PC-3 (cell line): ENCODE measurements at places on chromosomes 1 and 21. TPM values are rescaled to one million over a fixed set of nuclear protein-coding genes. Genes with fewer than 3 reads are reported as not detected.
A peak's percentile ranks its signal among the peaks of the same experiment; 100 is the strongest.

The FTCD gene
- 0.40 and 0.58 TPM in 2 replicates for total RNA-seq

The EPRS1 gene
- 186 and 226 TPM in 2 replicates for total RNA-seq

The DMRTA2 gene
- total RNA-seq, result not detected in 2 replicates

The NHLH2 gene
- not detected in 2 replicates for total RNA-seq

The KRTAP21-1 gene
- not detected in 2 replicates for total RNA-seq

- H3K27ac ChIP-seq, result peak overlapping the region; percentile 84
- H3K4me1 ChIP-seq, result peaks cover 23% of the 10 kb centered on the region
- peak; percentile 63 for DNase-seq
- H3K4me3 ChIP-seq, result no peak overlapping the region
- no peaks in the 10 kb centered on the region for H3K27me3 ChIP-seq
Measured at GRCh38 chr1:18941221-18942141, 15.0 kb downstream of the IFFO2 start.

GRCh38 chr1:64523413-64524337 lies 53.7 kb downstream of the CACHD1 start:
- H3K4me1 ChIP-seq, result peaks cover 4% of the 10 kb centered on the region; the same call in 1 of the 2 replicates
- no peaks in the 10 kb centered on the region for H3K27me3 ChIP-seq
- H3K36me3 ChIP-seq, result no peaks in the 10 kb centered on the region
- H3K27ac ChIP-seq, result no peak overlapping the region
- no peak for DNase-seq
- H3K4me3 ChIP-seq, result no peak overlapping the region

DNA sequence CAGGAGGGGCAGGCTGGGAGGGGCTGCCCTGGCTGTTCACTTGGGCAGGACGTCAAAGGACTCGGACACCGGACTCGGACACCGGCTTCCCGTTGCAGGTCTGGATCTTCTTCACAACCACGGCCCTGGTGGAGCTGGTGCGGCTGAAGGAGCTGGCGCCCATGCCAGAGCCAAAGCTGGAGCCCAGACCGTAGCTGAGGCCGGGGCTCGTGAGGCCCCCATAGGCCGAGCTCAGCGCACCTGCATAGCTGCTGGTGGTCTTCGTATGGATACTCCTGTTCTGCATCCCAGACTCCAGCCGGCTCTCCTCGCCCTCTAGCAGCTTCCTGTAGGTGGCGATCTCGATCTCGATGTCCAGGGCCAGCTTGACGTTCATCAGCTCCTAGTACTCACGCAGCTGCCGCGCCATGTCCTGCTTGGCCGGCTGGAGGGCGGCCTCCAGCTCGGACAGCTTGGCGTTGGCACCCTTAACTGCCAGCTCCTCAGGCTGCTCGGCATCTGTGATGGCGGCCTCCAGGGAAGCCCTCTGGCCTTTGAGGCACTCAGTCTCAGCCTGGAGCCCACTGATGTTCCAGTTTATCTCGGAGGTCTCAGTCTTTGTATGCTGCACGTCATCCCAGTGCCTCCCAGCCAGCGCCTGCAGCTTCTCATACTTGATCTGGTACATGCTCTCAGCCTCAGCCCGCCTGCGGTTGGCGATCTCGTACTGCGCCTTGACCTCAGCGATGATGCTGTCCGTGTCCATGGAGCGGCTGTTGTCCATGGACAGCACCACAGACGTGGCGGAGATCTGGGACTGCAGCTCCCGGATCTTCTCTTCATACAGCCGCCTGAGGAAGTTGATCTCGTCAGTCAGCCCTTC lies 15.1 kb upstream of the KLF17 start:
- no peak for DNase-seq
- H3K27me3 ChIP-seq, result no peaks in the 10 kb centered on the region
- H3K36me3 ChIP-seq, result no peaks in the 10 kb centered on the region
- H3K27ac ChIP-seq, result no peak overlapping the region
- no peak overlapping the region for H3K4me3 ChIP-seq
- peaks cover 6% of the 10 kb centered on the region for H3K4me1 ChIP-seq

- no peak overlapping the region for H3K4me3 ChIP-seq
- H3K27ac ChIP-seq, result no peak overlapping the region
- peaks cover 4% of the 10 kb centered on the region; the same call in 1 of the 2 replicates for H3K4me1 ChIP-seq
- H3K36me3 ChIP-seq, result no peaks in the 10 kb centered on the region
- H3K27me3 ChIP-seq, result no peaks in the 10 kb centered on the region
- no peak for DNase-seq
Measured at GRCh38 chr1:234686035-234686434, 76.1 kb upstream of the IRF2BP2 start.

DNA sequence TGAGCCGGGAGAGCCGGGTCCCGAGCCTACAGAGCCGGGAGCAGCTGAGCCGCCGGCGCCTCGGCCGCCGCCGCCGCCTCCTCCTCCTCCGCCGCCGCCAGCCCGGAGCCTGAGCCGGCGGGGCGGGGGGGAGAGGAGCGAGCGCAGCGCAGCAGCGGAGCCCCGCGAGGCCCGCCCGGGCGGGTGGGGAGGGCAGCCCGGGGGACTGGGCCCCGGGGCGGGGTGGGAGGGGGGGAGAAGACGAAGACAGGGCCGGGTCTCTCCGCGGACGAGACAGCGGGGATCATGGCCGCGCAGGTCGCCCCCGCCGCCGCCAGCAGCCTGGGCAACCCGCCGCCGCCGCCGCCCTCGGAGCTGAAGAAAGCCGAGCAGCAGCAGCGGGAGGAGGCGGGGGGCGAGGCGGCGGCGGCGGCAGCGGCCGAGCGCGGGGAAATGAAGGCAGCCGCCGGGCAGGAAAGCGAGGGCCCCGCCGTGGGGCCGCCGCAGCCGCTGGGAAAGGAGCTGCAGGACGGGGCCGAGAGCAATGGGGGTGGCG lies 371 bp downstream of the ARID1A start:
- H3K36me3 ChIP-seq, result no peaks in the 10 kb centered on the region
- peaks cover 56% of the 10 kb centered on the region for H3K4me1 ChIP-seq
- H3K27me3 ChIP-seq, result no peaks in the 10 kb centered on the region
- peak overlapping the region; percentile 81 for H3K27ac ChIP-seq
- peak overlapping the region; percentile 86 for H3K4me3 ChIP-seq
- DNase-seq, result no peak

GRCh38 chr1:64107632-64108031 lies 95.8 kb upstream of the UBE2U start:
- no peak overlapping the region for H3K27ac ChIP-seq
- peaks cover 9% of the 10 kb centered on the region for H3K4me1 ChIP-seq
- no peaks in the 10 kb centered on the region for H3K36me3 ChIP-seq
- no peaks in the 10 kb centered on the region for H3K27me3 ChIP-seq
- no peak overlapping the region for H3K4me3 ChIP-seq
- no peak for DNase-seq

DNA sequence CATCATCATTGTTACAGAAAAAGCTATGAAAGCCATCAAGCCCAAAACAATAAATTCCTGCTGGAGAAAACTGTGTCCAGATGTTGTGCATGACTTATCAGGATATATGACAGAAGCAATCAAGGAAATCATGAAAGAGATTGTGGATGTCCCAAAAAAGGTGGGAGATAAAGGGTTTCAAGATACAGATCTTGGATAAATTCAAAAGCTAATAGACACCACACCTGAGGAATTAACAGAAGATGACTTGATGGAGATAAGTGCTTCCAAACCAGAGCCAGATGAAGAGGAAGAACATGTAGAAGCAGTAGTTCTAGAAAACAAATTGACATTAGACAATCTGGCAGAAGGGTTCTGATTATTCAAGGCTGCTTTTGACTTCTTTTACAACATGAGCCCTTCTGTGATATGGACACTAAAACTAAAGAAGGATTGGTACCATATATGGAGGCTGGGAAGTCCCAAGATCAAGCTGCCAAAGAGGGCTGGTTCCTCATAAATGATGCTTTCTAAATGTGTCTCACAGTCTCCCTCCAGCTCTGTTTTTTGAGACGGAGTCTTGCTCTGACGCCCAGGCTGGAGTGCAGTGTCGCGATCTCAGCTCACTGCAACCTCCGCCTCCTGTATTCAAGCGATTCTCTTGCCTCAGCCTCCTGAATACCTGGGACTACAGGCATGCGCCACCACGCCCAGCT lies 32.1 kb upstream of the LRIG2 start:
- H3K4me1 ChIP-seq, result peaks cover 40% of the 10 kb centered on the region
- H3K36me3 ChIP-seq, result no peaks in the 10 kb centered on the region
- no peaks in the 10 kb centered on the region for H3K27me3 ChIP-seq
- H3K4me3 ChIP-seq, result no peak overlapping the region
- DNase-seq, result no peak
- H3K27ac ChIP-seq, result no peak overlapping the region

- H3K4me3 ChIP-seq, result no peak overlapping the region
- H3K27me3 ChIP-seq, result no peaks in the 10 kb centered on the region
- H3K27ac ChIP-seq, result no peak overlapping the region
- H3K36me3 ChIP-seq, result 0 out of 2 replicates have a peak, but pooled peaks cover 3% of the 10 kb centered on the region
Measured at GRCh38 chr1:246146804-246147523, 360.1 kb downstream of the SMYD3 start.

- no peak overlapping the region for H3K27ac ChIP-seq
- H3K4me1 ChIP-seq, result no peaks in the 10 kb centered on the region
- no peak for DNase-seq
- H3K36me3 ChIP-seq, result no peaks in the 10 kb centered on the region
Measured at GRCh38 chr1:45922374-45922773, 119.0 kb downstream of the MAST2 start.

DNA sequence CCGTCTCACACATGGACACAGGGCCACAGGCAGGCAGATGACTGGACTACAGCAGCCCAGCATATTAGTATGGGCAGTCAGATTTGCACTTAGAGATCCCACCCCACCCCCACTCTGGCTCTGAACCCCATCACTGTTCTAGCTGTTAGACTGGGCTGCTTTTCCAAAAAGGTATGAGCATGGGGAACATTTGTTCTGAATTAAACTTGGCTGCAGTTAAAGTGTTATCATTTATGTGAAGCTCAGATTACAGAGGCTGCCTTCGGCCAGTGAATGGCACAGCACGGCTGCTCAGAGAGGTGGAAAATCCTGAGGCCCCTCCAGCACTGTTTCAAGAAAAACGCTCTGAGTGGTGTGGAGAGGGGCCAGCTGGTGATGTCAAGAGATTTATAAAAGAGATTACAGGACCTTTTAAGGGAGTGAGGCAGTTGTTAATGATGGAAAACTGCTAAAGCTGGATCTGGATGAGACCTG lies 6.9 kb upstream of the NOS1AP start:
- H3K4me3 ChIP-seq, result no peak overlapping the region
- no peak overlapping the region for H3K27ac ChIP-seq
- H3K36me3 ChIP-seq, result no peaks in the 10 kb centered on the region
- H3K4me1 ChIP-seq, result no peaks in the 10 kb centered on the region
- no peaks in the 10 kb centered on the region for H3K27me3 ChIP-seq

GRCh38 chr1:92915547-92915946 lies 45.7 kb downstream of the DIPK1A start:
- H3K27me3 ChIP-seq, result no peaks in the 10 kb centered on the region
- no peaks in the 10 kb centered on the region for H3K36me3 ChIP-seq
- DNase-seq, result peak; percentile 53
- peaks cover 32% of the 10 kb centered on the region for H3K4me1 ChIP-seq

DNA sequence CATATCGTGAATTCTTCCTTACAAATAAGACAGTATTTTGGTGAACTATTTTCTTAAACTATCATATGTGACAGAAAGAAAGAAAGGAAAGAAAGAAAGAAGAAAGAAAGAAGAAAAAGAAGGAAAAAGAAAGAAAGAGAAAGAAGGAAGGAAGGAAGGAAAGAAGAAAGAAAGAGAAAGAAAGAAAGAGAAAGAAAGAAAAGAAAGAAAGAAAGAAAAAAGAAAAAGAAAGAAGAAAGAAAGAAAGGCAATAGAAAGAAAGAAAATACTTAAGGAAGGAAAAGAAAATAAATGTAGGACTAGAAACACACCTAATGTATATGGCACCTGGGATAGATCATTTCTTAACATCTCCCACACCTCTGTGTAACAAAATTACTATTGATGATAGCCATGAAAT lies 120.4 kb downstream of the PLA2G4A start:
- H3K36me3 ChIP-seq, result no peaks in the 10 kb centered on the region
- H3K4me3 ChIP-seq, result no peak overlapping the region
- H3K4me1 ChIP-seq, result peaks cover 11% of the 10 kb centered on the region; the same call in 1 of the 2 replicates
- no peaks in the 10 kb centered on the region for H3K27me3 ChIP-seq
- DNase-seq, result no peak

GRCh38 chr1:159581422-159581821 lies 6.2 kb upstream of the APCS start:
- no peak overlapping the region for H3K27ac ChIP-seq
- H3K27me3 ChIP-seq, result peaks cover 9% of the 10 kb centered on the region
- no peak overlapping the region for H3K4me3 ChIP-seq
- H3K36me3 ChIP-seq, result no peaks in the 10 kb centered on the region

DNA sequence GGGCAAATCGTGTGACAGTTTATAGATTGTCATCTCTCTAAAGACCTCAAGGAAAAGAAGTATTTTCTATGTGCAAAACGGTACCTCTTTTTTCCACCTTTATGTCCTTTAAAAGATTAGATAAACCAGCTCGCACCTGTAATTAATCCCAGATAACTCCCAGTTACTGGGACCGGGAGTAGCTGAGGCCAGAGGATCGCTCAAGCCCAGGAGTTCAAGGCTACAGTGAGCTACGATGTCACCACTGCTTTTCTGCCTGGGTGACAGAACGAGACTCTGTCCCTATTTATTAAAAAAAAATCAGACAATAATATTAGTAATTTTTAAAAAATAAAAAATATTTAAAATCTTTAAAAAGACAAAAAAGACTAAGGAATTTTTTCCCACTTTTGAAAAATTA lies 141.4 kb downstream of the NR5A2 start:
- no peak overlapping the region for H3K4me3 ChIP-seq
- H3K27ac ChIP-seq, result no peak overlapping the region
- no peaks in the 10 kb centered on the region for H3K36me3 ChIP-seq
- H3K4me1 ChIP-seq, result peaks cover 20% of the 10 kb centered on the region
- no peaks in the 10 kb centered on the region for H3K27me3 ChIP-seq

DNA sequence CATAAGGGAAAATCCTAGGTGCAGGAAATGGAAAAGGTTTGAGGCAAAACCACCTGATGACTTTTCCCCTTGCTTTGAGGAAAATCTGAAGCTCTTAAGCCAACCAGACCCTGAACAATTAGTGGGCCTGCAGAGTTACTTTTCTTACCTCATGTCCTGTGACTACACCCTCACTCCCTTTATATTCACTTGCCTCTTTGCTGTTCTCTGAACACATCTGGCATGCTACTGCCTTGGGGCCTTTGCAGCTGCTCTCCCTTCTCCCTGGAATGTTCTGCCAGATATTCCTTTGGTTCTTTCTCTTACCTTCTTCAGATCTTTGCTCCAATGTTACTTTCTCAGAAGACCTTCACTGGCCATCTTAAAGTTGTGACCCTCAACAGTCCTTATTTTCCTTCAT lies 21.8 kb downstream of the RPTN start:
- H3K4me1 ChIP-seq, result no peaks in the 10 kb centered on the region
- H3K27ac ChIP-seq, result no peak overlapping the region
- H3K4me3 ChIP-seq, result no peak overlapping the region
- no peaks in the 10 kb centered on the region for H3K36me3 ChIP-seq
- H3K27me3 ChIP-seq, result peaks cover 42% of the 10 kb centered on the region; the same call in 1 of the 2 replicates

DNA sequence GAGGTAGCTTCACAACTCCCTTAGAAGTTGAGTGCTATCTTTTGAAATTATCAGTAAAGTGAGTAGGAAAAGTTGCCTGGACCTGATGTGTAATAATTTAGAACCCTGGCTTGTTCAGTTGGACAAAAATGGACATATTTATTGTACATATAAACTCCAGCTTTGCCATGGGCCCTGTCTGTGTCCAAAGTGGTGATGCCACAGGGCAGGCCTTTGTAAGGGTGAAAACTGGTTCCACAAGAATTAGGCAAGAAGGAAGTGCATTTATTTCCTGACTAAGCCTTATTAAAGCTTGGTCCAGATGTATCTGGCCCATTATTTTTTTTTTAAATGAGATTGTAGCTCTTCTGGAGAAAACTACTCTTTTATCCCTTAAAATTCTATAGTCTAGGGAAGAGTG lies 47.9 kb downstream of the MACO1 start:
- H3K4me1 ChIP-seq, result peaks cover 17% of the 10 kb centered on the region
- H3K36me3 ChIP-seq, result no peaks in the 10 kb centered on the region
- no peak overlapping the region for H3K27ac ChIP-seq
- DNase-seq, result peak; percentile 78
- no peak overlapping the region for H3K4me3 ChIP-seq
